ENCODE measurements at places on chromosomes 3 and 15.

- no peak for DNase-seq
Observed at GRCh38 chr3:165529451-165529850, 307.8 kb downstream of the BCHE start.

DNA sequence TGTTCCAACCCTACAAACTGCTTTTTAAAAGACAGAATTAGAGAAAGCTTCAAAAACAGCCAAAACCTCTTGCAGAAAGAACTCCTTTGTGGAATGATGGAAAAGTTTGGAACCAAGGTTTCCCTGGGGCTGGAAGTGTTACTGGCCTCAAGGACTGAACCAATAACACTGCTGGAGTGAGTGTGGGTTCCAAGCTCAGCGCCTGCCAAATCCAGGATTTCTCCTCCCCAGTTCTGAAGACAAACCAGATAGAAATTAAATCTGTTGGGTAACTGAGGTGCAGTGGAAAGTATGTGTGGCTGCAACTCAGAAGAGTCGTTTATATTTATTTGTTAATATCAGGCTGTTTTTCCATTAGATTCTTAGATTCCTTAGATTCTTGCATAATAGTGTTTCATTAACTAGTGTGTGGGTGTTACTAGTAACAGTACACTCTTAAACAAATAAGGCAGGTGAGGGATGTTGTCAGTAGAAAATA is 66.5 kb upstream of the FNDC3B start:
- no peak for DNase-seq

DNA sequence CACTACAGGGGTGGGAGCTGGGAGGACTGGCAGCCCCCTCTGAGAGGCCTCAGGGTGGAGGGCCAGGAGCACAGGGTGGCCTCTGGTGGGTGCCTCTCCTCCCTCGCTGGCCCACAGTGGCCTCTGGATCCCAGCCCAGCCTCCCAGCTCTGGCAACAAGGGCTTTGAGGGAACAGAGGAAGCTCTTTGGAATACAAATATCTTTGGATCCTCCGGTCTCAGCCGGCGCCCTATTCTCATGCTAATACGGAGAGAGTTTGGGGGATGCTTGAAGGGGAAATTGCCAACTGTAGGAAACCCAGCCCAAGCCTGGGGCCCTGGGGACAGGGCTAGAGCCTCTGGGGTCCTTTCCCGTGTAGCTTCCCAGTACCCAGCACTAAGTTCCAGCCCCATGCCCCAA is 33.4 kb upstream of the INSYN1 start:
- DNase-seq: no peak

DNA sequence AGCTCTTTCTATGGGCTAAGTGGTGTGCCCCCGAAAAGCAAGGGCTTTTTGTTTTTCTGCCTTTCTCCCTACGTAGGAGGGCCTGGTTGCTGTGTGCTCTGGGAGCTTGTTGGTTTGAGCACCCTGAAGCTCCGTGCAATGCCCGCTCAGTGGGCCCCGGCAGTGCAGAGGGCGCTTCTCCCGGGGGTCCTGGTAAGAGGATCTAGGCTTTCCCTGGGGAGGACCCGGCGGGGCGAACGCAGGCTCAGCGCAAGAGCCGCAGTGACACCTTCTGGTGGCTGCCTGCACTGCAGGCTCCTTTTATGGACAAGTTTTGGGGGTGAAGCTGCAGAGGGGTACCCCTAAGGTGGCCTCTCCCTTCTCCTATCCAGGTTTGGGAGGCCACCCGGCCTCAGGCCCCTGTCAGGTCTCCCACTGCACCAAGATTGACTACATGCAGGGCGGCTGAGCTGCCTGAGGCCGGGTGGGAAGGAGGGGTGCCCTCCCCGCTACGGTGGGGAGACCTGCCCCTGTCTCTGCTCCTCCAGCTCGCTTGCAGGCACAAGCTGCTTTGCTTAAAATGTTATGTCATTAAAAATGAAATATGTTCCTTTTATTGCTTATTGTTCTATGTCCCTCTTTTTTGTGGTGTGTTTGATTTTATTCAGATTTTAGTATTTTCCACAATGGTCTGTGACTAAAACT is 387.9 kb downstream of the GABRG3 start:
- no peak for DNase-seq

GRCh38 chr3:102237181-102237580 is 197.6 kb upstream of the ZPLD1 start:
- DNase-seq: no peak

DNA sequence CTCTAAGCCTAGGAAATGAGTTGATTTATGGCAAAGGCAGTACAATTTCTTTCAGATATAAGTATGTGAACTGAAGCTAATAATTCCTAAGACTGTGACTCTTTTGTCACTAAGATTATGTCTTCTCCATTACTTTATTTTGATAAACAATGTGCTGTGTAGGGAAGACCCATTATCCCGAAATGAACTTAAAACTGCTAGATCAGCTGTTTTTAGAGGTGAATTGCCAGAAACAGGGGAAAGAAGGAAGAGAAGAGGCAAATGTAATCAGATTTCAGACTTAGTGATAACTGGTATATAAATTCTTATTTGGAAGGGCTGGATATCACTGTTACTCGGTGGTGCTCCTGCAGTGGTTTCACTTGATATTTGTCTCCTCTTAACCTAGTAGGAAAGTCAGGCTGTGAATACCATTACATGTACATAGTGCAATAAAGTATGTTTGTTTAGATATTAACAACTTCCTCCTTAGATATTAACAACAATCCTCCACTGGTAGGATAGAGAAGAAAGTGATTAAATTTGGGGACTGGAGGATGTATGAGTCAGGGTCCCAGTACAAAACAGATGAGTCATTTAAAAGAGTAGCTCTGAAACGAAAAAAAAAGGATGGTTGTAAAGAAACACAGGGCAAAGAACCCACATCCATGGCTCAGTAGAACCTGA is 338.5 kb upstream of the KCNH8 start:
- DNase-seq: no peak

GRCh38 chr3:31724651-31725050 is 191.9 kb downstream of the STT3B start:
- DNase-seq: no peak

DNA sequence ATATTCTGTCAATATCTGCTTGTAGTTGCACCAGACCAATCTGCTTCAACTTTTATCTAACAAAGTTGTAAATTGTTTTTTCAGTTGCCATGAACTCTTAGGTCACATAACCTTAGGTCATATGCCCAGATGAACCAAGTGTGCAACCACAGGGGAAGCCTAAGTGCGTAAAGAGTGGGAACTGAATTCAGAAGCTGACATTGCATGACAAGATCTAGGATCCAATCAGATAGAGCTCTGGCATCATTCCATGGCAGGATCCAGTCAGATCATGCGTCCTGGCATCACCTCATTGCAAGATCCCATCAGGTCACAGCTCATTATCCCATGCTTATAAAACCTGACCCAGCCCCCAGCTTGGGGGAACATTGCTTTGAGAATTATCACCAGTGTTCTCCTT is 18.9 kb upstream of the IFT57 start:
- DNase-seq: no peak

GRCh38 chr15:41429003-41429890 is 12.4 kb downstream of the RTF1 start:
- DNase-seq: no peak

- no peak for DNase-seq
Observed at GRCh38 chr3:130905551-130905950, 11.7 kb downstream of the ATP2C1 start.

DNA sequence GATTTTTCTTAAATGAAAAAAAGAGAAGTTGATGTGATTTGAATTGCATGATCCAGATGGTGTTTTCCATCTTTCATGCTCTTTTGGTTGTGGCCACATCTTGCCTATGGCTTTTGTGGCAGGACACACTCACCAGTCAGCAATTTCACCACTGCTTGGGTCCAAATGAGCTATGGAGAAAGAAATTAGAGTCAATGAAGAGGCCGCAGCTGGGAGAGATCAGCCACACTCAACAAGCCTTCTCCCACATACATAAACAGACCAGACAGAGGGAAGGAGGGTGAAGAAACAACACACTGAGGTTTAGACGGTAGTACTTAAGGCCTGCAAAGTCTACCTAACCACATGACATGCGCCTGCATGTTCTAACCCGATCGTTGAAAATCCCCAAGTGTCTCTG is 110.7 kb upstream of the CDIN1 start:
- no peak for DNase-seq

DNA sequence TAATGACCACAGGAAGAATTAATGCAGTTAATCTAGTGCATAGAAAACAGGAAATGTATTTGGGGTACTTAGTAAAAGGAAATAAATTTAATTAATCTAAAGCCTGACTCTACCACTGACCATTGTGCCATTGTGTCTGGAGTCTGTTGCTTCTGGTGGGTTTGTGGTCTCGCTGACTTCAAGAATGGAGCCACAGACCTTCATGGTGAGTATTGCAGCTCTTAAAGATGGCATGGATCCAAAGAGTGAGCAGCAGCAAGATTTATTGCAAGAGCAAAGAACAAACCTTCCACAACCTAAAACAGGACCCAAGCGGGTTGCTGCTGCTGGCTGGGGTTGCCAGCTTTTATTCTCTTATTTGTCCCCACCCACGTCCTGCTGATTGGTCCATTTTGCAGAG is 711.5 kb upstream of the LMCD1 start:
- no peak for DNase-seq

DNA sequence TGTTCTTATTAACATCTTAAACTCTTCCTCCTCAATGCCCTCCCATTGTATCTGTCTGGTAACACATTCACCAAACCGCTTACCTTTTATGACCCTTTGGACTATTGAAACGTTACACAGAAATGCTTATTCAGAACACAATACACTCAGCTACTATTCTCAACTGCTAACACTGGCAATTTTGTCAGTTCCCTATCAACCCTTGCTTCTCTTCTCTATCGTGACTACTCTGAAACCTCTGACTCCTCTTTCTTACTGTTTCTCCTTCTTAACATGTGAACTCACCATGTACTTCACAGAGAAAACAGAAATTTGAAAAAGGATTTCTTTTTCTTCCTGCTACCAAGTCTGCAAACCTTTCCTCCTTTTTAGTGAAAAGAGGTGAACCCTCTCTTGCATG is 232.9 kb upstream of the GPR149 start:
- DNase-seq: no peak

GRCh38 chr15:89164712-89165211 is 56.6 kb downstream of the RLBP1 start:
- no peak for DNase-seq

- DNase-seq: no peak
Observed at GRCh38 chr15:86077070-86077469, 2.6 kb upstream of the AGBL1 start.

- DNase-seq: no peak
Observed at GRCh38 chr15:63712828-63713520, 115.8 kb downstream of the FBXL22 start.

GRCh38 chr3:169528289-169528688 is 135.2 kb downstream of the MECOM start:
- no peak for DNase-seq

DNA sequence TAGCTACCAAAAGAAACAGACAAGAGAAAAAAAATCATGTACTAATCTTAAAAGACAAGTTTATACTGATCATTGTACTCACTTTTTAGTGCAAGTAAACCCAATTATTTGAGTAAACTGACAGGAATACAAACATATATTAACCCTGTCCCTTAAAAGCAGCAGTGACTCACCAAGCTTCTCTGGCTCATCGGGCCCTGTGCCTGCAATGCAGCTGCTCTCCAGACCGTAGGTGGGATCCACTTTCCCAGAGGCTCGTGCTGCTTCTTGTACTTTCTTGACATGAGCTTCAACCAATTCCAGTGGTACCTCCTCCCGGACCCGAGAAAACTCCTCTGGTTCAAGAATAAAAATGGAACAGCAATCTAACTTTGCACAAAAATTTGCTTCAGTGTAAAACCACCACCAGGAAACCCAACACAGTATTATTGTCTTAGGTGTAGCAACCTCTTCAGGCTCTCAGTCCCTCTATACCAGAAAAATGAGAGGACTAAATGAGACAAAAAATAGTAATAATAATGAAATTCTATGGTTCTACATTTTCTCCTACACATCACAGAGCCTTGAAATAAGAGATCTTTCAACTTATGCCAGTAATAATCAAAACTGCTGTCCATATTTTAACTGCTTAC is 82.6 kb upstream of the CSPG5 start:
- DNase-seq: no peak

GRCh38 chr3:193769437-193769836 is 176.4 kb downstream of the OPA1 start:
- DNase-seq: no peak
